ENCODE measurements at places on chromosomes 5 and 9. TPM values are rescaled to one million over a fixed set of nuclear protein-coding genes. Genes with fewer than 3 reads are reported as not detected.

The WDR31 gene
- total RNA-seq, result 0.55 TPM

DNA sequence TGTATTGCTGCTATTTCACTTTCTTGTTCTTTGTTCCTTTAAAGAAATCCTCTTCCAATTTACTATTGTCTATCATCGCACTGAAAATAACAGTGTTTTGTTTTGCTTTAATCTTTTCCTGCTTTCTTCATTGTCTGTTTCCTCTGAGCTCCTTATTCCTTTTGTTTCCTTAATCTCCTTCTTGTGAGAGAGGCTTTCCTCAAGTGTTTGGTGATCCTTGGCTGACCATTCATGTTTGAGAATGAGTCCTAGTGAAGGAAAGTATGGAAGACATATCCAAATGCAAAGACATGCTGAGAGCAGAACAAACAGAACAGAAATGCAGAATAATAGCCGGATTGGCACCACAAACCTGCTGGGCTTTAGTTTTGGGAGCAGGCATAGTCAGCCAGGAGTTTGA is 42.0 kb upstream of the ENTREP1 start:
- no peak overlapping the region for H3K4me3 ChIP-seq
- no peak overlapping the region for H3K27ac ChIP-seq
- H3K4me1 ChIP-seq, result no peaks in the 10 kb centered on the region

- no peak overlapping the region for H3K4me3 ChIP-seq
- H3K27ac ChIP-seq, result no peak overlapping the region
- H3K36me3 ChIP-seq, result no peaks in the 10 kb centered on the region
- no peak for DNase-seq
- no peaks in the 10 kb centered on the region for H3K4me1 ChIP-seq
Measured at GRCh38 chr5:22998362-22998761, 145.2 kb upstream of the CDH12 start.

The DND1 gene
- total RNA-seq, result 0.90 TPM

DNA sequence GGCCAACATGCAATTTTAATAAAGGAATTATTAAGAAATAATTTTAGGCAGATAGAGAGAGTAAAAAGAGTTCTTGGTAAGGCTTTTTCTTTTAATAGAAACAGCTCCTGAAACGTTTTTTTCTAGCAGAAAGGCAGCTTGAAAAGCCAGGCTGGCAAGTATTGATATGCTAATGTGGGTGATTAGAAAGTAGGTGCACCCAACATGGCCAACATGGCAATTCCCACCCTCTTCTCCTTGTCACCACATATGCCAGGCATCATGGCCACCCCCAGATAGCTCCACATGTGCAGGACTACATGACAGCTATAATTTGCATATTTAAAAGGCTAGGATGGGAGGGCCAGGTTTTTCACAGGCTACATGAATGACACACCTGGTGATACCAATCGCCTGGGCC is 615.2 kb downstream of the PTPRD start:
- no peaks in the 10 kb centered on the region for H3K36me3 ChIP-seq
- H3K4me1 ChIP-seq, result no peaks in the 10 kb centered on the region
- no peaks in the 10 kb centered on the region for H3K27me3 ChIP-seq
- H3K27ac ChIP-seq, result no peak overlapping the region

DNA sequence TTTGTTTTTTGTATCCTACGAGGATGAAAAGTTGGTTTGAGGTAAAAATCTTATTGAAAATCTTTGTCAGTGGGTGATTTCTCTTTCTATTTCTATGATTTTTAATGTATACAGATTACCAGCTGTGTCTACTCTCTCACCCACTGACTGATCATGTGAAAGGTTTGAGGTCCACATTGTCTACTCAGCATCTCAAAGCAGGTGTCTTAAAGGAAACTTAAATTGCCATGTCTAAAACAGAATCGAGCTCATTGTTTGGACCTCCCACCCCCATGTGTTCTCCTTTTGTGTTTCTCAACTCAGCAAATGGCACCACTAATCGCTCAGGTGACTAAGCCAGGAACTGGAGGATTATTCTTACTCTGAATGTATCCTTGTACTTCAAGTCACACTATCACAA is 121.5 kb downstream of the YTHDC2 start:
- H3K4me3 ChIP-seq, result no peak overlapping the region
- no peaks in the 10 kb centered on the region for H3K4me1 ChIP-seq
- no peak overlapping the region for H3K27ac ChIP-seq
- H3K27me3 ChIP-seq, result no peaks in the 10 kb centered on the region
- H3K36me3 ChIP-seq, result no peaks in the 10 kb centered on the region

- H3K36me3 ChIP-seq, result peaks cover 4% of the 10 kb centered on the region
- H3K4me1 ChIP-seq, result no peaks in the 10 kb centered on the region
- H3K27me3 ChIP-seq, result no peaks in the 10 kb centered on the region
- no peak overlapping the region for H3K27ac ChIP-seq
- DNase-seq, result no peak
- H3K4me3 ChIP-seq, result no peak overlapping the region
Measured at GRCh38 chr5:138932171-138932810, 57.2 kb upstream of the LRRTM2 start.

DNA sequence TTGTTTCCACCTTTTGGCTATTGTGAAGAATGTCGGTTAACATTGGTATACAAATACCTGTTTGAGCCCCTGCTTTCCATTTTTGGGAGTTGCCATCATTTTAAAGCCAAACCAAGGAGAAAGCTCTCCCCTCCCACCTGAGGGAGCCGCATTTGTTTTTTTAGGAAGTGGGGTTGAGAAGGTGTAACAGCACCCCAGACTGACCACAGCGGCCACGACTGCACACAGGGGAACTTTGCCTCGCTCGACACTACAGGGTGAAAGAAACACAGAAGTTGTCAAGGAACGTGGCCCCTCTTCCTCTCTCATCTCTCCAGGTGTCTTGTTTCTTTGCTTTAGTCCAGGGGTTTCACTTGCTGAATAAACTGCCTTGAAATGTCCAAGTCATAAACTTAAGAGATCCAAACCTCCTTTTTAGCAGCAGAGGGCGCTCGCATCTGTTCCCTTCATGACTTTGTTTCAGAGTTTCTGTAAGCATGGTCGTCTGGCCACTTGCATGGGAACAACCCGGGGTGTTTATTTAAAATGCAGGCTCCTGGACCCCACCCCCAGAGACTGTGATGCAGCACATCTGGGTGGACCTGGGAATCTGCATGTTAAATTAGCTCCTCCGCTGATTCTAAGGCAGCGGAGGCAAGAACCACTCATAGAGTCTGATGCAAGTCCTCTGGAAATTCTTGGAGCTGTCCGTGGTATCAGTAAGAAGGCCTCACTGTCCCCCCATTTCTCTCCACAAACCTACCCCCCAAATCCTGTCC is 2.1 kb upstream of the TTLL11 start:
- H3K27me3 ChIP-seq, result no peaks in the 10 kb centered on the region
- H3K36me3 ChIP-seq, result no peaks in the 10 kb centered on the region
- peak; percentile 77 for DNase-seq
- H3K4me1 ChIP-seq, result peaks cover 26% of the 10 kb centered on the region
- H3K4me3 ChIP-seq, result no peak overlapping the region

All from natural killer cell (primary cell).